ENCODE measurements at places on chromosomes 3 and 15.

GRCh38 chr3:100254168-100254777, 6.5 kb upstream of the TBC1D23 start:
- peak; percentile 77 for DNase-seq

- DNase-seq = no peak
Observed at GRCh38 chr3:131324923-131325322, 56.7 kb upstream of the NUDT16 start.

DNA sequence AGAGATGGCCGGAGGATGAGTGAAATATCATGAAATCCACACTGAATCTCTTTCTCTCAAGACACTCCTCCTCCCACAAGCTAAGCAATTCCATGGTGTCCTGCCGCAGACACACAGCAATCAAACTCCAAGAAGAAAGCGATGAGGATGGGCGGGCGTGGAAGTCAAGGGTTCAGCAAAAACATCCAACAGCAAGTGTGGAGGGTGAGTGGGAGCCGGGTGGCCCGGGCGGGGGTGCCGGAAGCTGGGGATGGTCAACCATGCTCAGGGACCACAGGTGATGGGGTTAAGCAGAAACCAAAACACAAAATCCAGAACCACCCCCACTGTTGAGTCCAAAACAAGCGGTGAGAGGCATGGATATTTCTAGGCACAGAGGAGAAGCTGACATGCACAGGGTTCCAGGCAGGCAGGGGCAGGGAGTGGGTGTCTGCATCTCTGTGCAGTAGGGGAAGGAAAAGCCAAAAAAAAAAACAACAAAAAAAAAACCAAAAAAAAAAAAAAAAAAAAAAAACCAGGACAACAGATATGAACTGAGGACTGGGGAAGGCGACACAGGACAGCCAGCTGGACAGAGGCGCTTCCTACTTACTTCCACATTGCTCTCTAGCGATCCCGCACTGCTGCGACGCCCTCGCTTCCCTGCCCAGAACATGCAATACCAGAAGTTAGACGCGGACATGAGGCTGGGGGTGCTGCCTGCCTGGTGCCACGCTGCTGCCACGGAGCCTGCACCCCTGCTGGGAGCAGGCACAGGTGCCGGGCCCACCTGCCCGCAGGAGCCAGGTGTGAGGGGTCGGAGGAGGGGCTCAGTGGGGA, 61.0 kb upstream of the RPL32 start:
- DNase-seq = no peak

DNA sequence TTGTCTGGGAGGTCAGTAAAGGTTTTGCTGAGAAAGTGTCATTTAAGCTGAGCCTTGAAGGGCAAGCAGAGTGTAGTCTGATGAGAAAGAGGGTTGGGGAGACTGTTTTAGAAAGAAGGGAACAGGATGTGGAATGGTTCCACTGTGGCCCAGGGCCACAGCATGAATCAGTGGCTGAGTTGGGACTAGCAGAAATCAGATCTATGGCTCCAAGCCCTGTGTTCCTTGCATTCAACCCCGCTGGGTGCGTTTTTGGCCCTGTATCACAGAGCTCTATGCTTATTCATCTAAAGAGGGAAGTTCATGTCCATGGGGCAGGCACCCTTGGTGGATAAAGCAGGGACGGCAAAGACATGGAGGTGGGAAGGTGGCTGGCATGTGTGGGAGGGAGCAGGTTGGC, 151.3 kb downstream of the CACNA1D start:
- DNase-seq = no peak

- DNase-seq = peak; percentile 54
Observed at GRCh38 chr3:120637851-120638559, 41.9 kb downstream of the NDUFB4 start.

DNA sequence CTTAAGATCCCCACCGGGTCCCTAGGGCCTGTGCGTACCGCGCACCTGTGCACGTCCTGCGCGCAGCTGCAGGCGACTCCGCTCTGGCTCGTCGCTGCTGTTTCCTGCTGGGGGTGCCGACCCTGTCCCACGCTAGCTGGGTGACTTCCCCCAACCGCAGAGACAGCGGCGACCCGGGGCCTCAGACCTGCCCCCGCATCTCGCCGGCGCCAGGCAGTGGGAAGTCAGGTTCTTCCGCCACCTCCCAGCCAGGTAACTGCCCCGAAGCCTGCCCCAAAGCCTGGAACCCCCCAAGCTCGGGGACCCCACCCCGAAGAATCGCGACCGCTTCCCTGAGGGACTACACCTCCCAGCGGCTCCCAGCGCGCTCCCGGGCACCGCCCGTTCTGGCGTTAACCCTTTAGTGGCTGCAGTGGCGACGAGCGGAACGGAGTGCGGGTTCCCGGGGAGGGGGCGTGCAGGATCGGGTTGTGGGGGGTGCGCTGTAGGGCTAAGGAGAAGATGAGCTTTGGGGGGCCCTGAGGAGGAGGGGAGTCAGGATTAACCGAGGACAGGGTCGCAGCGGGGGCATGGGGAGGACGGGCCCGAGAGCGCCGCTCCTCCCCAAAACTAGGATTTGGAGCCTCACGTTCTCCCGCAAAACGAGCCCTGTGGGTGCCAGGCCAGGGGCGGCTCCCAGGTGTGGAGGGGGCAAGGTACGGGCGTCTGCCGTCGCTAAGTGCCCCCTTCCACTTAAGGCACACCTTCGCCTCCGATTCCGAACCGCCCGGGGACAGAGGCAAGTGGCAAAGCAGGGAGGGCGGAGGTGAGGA, 589 bp downstream of the NEIL1 start:
- DNase-seq = no peak

DNA sequence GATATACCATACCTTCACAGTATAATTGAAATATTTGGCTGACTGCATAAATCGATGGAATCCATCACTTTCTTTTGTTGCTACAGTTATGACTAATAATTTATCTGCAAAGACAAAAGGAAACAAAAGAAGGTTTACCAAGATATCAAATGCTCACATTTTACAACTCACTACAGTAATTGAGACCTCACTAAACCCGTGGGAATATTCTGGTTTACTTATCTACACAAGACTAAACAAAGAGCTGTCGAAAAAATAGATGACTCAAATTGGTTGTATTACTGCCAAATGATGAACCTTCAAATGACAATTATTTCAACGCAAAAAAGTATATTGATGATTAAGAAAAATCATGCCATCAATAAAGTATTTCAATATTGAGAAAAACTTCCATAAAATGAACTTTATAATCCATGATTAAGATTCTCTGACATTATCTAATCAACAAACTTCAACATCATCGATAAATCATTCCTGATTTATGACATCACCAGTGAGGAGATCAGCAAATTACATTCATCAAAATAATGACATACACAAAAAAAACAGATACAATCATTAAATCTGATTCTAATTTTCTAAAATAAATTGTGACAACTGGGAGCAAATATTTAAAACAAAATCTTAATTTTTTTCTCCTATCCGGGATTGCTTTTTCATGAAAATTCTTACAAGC, 36.7 kb downstream of the PLOD2 start:
- DNase-seq = peak; percentile 44

DNA sequence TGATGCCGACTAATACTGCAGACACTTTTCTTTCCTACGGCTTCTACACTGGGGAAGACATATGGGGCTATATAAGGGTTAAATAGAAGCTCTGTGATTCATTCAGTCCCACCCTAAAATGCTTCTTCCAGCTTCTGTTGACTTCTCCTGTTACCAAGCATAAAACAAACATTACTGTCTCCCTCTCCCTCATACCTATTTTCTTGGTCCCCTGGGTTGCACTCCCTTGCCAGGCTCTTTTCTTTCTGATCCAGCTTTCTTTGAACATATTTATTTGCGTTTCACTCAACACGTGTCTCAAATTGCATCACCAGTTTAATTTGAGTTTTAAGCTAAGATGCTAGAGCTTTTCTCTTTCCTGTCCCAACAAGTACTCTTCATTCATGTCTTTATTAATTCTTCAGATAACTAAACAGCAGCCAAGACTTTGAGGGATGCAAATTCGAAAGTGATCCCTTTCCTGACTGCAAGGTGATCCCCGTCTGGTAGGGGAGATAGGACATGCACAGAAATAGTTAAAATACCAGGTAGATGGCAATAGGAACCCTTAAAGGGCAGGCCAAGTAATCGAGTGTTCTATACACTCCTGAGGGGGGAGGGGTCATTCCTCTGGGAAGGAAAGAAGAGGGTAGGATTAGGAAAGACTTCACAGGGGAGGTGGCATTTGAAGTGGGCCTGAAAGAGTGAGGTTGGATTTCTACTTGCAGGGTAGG, 198.6 kb upstream of the BCL6 start:
- peak; percentile 38 for DNase-seq

DNA sequence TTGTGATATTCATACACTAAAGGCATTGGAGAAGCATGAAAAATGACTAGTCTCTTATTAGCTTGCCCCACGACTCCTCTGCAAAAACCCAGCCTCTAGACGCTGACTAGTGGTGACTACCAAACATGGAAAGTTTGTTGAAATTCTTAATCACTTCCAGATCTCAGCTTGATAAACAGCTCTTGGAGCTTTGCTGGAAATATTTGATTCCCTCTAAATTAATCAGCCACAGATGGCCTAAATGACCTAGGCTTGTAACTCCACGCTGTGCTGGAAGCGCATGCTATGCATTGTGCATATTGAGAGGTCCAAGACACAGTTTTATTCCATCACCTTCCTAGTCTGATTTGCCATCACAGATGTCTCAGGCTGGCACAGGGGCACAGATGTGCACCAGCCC, 244.7 kb upstream of the ST8SIA2 start:
- DNase-seq = peak; percentile 85

GRCh38 chr3:123105201-123106189, 38.7 kb downstream of the PDIA5 start:
- no peak for DNase-seq

GRCh38 chr3:16928386-16929132, 43.8 kb downstream of the PLCL2 start:
- DNase-seq = peak; percentile 30

DNA sequence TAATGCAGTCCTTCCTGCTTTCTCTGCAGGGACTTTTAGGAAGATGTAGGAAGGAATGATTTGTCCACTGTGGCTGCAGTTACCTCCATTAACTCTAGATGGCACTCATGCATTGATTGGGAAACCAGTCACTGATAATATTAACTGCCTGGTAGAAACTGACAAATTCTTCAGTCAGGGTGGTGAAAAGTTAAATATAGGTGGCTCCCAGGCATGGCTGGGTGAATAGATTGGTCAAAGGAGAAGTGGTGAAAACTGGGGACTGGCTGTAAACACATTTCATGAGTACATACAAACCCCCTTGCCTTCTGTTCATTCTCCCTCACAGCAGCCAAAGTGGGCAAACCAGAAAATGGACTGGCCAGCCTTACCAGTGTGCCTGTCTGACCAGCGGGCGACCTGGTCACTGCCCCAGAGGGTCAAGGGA, 333.4 kb downstream of the THSD4 start:
- DNase-seq = peak; percentile 76

DNA sequence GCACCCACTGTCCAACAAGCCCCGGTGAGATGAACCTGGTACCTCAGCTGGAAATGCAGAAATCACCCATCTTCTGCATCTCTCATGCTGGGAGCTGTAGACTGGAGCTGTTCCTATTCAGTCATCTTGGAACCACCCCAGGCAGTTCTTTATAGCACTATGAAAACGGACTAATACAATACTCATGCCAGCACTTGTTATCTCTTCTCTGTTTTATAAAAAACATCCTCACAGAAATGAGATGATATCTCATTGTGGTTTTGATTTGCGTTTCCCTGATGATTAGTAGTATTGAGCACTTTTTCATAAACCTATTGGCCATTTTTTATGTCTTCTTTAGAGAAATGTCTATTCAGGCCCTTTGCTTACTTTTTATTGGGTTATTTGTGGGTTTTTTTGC, 156.2 kb upstream of the ARPP21 start:
- DNase-seq = no peak

DNA sequence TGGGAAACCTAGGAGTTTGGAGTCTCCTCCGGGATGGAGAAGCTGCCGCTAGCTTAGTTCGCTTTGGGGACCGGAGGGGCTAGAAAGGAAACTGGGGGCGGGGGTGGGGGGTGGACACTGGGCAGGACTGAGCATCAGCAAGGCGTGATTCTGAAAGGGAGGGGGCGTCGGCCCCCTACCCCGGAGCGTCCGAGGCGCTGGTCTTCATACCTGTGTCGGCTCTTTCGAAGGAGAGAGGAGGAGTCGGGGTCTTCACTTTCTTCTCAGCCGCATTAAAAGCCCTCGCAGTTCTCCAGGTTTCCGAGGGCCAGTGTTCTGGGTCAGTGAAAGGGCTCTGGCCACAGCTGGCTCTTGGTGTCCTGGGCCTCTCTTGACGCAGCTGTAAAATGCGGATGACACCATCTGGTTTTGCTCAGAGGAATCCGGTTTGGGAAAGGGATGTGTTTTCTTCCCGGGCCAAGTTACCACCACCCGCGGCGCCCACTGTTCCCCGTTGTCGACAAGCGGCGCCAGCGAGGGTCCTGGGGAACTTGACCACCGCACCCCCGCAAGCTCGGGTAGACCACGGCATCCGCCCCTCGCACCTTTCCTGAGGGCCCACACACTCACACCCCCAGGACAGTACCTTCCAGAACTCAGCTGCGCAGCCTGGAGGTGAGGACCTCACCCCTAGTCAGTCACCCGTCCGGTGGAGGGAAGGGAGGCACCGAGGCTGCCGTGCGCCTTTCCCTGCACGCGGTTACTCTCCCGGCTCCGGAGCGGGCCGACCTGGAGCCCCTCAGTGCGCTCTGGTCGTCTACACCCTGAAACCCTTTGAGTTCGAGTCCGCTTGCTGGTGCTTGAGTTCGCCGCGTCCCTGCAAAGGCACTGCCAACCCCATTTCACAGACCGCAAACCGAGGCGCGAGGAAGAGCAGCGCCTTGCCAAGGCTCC, 660 bp downstream of the CCK start:
- peak; percentile 28 for DNase-seq

DNA sequence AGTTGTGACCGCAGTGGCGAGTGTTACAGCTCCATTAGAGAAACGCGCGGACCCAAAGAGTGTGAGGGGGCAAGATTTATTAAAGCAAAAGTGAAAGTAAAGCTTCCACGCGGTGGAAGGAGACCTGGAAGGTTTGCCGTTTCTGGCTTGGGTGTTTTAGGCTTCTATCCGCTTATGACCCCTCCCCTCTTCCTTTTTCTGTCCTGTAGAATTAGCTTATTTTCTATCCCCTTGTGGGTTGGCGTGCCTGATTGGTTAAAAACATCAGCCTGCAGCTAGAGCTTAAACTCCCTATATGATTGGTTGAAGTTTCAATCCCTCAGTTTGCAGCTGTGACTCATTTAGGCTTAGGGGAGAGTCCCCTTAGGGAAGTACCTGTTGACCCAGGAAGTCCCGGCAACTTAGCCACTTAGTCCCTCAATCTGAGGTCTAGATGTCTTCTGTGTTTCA, 39.6 kb downstream of the C3orf38 start:
- DNase-seq = no peak

GRCh38 chr15:85318048-85318731, 62.2 kb upstream of the AKAP13 start:
- peak; percentile 99 for DNase-seq

GRCh38 chr15:60957111-60957510, 272.0 kb downstream of the RORA start:
- no peak for DNase-seq

- no peak for DNase-seq
Observed at GRCh38 chr15:45186771-45187577, 792 bp downstream of the SHF start.

DNA sequence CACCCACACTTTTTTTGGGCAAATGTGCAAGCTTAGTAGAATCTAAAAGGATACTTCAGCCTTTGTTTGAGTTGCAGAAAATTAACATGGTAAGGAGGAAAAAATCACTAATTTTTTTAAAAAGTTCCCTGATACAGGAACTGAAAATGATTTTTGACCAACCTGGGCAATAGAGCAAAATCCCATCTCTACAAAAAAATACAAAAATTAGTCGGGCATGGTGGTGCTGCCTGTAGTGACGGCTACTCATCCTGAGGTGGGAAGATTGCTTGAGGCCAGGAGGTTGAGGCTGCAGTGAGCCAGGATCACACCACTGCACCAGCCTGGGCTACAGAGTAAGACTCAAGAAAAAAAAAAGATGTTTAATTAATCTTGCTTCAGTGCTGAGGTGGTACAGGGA, 10.6 kb upstream of the GABPB1 start:
- DNase-seq = no peak
